ENCODE measurements at places on chromosomes 3 and 15. TPM values are rescaled to one million over a fixed set of nuclear protein-coding genes. Genes with fewer than 3 reads are reported as not detected.
A peak's percentile ranks its signal among the peaks of the same experiment; 100 is the strongest.

The GOLGA8G gene
- not detected for polyA plus RNA-seq

The CCR1 gene
- polyA plus RNA-seq, result 3.1 TPM

The SH3GL3 gene
- 3.9 TPM for polyA plus RNA-seq

The C2CD4A gene
- polyA plus RNA-seq, result not detected

DNA sequence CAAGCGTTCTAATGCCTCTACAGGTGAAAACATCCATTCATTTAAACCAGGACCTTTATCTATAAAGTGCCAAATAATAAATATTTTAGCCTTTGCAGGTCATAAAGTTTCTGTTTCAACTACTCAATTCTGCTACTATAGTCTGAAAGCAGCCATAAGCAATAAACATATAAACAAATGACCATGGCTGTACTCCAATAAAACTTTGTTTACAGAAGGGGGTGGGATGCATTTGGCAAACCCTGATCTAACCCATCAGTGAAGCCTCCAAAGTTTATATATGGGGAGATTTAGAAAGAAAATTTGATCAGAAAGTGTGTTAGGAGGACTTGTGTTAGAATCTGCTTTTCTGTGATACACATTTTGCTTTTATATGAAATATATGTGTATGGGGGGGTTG lies 161.3 kb downstream of the ZBTB20 start:
- DNase-seq, result no peak

DNA sequence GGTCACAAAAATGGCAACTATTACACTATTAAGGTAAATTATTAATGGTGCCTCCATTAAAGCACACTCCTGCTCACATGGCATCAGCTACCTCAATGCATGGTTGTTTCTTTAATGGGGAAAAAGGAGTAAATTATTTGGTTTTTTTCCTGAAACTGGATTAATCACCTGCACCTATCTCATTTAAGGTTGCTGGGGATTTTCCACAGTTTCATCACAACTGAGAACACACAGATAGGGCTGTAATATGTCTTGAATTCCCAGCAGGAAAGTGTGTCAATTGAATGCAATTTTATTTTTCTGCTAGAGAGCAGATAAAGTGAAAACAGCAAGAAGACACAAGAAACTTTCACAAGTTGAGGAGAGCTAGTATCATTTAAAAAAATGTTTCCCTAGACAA lies 36.4 kb downstream of the RFTN1 start:
- DNase-seq, result no peak

DNA sequence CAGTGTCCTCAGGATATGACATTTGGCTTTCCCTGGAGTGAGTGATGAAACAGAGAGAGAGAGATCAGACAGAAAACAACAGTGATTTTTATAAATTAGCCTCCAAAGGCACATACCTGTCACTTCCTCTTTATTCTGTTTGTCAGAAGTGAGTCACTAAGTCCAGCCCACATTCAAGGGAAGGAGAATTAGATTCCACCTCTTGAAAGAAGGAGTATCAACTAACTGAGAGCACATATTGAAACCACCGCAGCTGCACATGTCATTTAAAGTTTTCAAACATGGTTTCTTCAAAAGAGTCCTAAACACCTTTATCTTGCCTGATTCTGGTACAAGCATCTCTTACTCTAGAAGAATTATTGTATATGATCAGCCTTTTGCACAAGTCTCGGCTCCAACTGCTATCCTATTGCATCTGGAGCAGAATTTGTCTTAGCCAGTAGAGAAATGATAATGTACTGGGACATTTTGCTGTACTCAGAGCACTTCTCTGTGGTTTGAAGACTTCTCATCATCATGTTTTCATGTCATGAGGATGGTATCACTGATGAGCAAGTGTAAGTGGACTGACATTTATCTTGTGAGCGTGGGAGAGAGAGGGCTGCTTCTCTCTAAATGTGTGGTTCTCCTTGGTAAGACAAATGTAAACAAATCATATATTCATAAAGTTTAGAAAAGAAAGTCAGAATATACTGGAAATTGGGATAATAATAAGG lies 338.9 kb upstream of the CFAP20DC start:
- no peak for DNase-seq

DNA sequence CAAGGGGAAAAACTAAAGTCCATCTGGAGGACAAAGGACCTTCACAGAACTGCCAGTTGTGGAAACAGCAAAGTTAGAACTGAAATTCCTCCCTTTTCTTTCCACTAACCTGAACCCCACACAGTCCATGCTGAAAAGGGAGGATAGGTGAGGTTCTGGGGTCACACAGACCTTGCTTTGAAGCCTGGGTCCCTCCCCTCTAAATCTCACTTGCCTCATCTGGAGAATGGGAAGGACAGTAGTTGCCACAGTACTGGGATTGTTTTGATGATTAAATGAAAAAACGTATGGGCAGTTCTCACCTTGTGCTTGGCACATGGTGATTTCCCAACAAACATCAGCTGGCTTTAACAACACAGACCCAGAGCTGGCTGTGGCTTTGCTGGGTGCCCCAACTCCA lies 166.4 kb upstream of the LRIG1 start:
- no peak for DNase-seq

- DNase-seq, result peak; percentile 85
Observed at GRCh38 chr15:81723701-81724100, 322.1 kb downstream of the MEX3B start.

DNA sequence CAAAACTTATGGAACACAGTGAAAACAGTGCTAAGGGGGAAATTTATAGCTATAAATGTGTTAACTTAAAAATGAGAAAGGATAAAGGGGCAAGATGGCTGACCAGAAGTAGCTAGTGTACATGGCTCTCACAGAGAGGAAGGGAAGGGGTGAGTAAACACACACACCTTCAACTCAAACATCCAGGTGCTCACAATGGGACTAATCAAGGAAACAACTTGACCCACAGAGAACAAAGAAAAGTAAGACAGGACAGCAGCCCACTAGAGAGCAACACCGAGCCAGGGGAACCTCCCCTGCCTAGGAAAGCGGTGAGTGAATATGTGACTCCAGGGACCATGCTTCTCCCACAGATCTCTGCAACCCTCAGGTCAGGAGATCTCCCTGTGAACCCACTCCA lies 85.0 kb upstream of the UBP1 start:
- DNase-seq, result no peak

- DNase-seq, result no peak
Observed at GRCh38 chr15:72482275-72482674, 8.1 kb downstream of the ARIH1 start.

DNA sequence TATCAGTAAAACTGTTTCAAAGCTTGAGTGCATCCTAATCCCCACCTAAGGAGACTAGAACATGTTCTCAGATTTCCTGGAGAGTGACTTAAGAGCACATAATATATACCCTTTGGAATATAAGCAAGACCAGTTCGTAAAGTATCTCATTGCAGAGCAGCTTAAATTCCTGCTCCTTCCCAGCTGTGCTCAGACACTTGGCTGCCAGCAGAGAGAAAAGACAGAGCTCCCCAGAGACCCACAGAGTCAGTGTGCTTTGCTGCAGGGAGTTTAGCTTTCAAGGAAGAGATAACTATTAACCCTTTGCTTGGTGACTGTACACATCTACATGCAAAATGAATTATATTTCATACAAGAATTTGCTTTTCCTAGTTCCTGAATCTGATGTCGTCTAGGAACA lies 338.1 kb upstream of the ARHGEF26 start:
- DNase-seq, result peak; percentile 74

GRCh38 chr15:81303244-81304225 lies 20.4 kb downstream of the STARD5 start:
- no peak for DNase-seq

GRCh38 chr3:123651449-123652341 lies 66.8 kb upstream of the HACD2 start:
- DNase-seq, result no peak

GRCh38 chr15:52584414-52584813 lies 15.6 kb upstream of the ARPP19 start:
- no peak for DNase-seq

DNA sequence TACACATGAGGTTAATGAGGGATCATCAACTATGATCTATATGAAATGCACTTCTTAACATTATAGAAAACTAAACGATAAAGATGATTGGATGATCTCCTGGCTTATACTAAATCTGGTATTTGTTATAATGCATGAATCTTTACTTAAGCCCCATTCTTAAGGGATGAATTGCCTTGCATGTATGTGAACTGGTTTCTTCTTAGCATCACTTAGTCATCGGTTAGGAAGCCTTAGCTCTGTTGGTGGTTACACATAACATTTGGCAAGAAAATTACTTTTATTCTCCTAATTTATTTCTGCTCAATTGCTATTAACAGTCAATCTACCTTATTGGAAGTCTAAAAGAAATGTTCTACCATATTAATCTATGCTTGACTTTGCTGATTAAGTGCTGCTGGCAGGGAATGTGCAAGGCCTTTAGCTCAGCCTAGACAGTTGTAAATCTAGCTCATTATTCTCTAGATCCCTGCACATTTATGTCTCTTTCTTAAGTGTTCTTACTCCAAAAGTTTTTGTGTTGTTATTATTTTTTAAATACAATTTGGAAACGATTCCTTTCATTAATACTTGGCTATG lies 356.0 kb downstream of the ZPLD1 start:
- no peak for DNase-seq

DNA sequence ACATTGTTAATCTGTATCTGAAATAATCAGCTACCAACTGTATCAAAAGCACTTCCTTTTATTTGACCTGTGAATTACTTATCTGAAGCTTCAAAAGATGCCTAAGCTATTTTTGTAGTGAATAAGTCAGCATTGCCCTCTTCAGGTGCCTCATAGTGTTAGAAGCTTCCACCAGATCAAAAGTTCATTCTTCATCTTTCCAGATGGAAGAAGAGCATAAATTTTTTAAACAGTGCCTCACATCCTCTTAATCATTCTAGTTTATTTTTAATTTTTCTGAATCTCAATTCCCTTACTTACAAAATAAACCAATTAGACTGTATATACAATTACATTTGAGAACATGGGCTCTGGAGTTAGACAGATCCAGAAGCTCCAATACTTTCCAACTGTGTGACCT lies 65.0 kb downstream of the MYO5A start:
- no peak for DNase-seq

DNA sequence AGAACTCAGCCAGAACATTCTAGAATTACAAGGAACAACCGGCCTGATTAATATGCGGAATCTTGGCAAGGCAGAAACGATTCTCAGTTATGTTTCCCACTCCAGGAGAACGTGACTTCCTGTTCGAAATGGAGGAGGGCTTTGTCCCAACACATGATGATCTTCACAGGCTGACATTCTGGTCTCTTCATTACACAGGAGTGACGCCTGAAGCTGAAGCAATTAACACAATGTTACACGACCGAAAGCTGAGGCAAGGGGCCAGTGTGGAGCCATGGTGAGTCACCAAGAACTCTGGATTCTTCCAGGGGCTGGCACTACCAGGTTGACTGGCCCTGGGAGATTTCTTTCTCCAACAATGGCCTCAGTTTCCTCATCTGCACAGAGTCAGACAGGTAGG lies 40.9 kb downstream of the RFTN1 start:
- DNase-seq, result no peak

DNA sequence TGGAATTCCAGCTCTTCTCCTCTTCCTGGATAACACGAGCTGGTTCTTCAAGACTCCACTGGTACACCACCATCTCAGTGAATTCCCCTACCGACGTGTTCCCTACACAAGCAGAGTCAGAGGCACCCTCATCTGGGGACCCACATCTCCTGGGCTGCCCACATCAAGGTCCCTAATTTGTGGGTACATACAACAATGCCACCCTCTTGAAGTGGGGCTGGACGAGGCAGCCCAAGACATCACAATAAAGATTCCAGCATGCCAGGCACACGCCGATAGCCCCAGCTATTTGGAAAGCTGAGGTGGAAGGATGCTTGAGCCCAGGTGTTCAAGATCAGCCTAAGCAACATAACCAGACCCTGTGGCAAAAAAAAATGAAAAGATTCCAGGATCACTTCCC lies 221.2 kb upstream of the LINGO1 start:
- DNase-seq, result no peak

DNA sequence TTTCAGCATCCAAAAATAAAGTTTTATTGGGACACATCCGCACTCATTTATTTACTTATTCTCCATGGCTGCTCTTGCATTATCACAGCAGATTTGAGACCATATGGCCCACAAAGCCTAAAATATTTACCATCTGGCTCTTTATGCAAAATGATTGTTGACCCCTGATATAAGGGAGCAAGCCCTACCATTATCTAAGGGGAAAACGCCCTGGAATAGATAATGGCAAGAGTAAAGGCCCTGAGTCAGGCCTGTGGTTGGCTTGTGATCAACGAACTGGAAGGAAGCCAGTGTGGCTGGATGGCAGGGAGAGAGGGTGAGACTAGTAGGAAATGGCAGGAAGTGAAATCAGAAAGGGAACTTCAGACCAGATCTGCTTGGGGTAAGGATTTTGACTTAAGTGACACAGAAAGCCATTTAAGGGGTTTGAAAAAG lies 24.6 kb upstream of the DMXL2 start:
- DNase-seq, result peak; percentile 25

- DNase-seq, result no peak
Observed at GRCh38 chr15:100278596-100279380, 63.0 kb downstream of the ADAMTS17 start.

- DNase-seq, result no peak
Observed at GRCh38 chr3:126226374-126226773, 46.0 kb upstream of the ALDH1L1 start.

- peak; percentile 25 for DNase-seq
Observed at GRCh38 chr3:96863129-96863740, 48.8 kb downstream of the EPHA6 start.

GRCh38 chr15:99845009-99845408 lies 111.8 kb upstream of the LYSMD4 start:
- no peak for DNase-seq

- DNase-seq, result peak; percentile 32
Observed at GRCh38 chr15:27059610-27060202, 88.7 kb downstream of the GABRG3 start.

DNA sequence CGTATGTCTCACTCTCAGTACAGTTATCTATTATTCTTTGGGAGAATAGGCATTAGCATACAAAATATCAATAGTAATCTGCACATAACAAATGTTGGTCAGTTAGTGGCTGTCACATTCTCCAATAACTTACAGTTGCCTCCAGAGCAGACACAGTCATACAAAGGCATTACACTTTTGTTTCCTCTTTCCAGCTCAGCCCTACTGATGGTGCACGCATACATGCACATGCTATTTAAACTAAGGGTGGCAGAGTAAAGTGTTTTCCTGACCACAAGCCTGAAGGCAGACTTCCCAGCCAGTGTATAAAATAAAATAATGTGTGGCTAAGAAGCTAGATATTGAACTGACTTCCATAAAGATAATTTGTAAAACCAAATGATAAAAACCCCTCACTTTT lies 47.6 kb downstream of the PHLDB2 start:
- DNase-seq, result no peak

Measured in hindlimb muscle (tissue), 1 donor.